ENCODE measurements at places on chromosomes 16 and 17.
A peak's percentile ranks its signal among the peaks of the same experiment; 100 is the strongest.

DNA sequence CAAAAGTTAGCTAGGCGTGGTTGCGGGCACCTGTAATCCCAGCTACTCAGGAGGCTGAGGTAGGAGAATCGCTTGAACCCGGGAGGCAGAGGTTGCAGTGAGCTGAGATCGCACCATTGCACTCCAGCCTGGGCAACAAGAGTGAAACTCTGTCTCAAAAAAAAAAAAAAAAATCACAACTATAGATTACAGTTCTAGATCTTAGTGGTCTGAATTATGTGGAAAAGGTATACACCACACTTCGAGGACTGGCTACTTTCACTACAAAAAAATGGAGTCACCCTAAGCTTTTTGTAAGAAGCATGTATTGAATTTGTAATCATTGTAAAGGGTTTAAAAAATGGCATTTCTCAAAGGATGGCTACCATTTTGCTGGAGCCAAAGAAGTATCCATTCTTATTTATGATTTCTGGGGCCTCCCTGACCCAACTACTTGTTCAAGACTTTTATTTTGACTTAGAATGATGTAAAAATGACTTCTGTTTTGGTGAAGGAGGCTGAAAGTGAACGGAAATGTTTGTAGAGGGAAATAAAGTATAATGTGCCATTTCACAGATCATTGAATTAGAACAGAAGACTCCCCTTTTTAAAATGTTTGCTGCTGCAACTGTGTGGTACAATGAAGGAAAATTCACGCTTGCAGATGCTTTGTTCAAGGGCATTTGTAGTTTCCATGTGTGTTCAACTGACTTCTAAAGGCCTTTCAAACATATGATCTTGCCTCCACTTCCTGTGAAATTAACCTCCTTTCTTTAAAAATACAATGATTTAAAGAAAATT lies 37.1 kb upstream of the NOL11 start:
- DNase-seq = no peak

DNA sequence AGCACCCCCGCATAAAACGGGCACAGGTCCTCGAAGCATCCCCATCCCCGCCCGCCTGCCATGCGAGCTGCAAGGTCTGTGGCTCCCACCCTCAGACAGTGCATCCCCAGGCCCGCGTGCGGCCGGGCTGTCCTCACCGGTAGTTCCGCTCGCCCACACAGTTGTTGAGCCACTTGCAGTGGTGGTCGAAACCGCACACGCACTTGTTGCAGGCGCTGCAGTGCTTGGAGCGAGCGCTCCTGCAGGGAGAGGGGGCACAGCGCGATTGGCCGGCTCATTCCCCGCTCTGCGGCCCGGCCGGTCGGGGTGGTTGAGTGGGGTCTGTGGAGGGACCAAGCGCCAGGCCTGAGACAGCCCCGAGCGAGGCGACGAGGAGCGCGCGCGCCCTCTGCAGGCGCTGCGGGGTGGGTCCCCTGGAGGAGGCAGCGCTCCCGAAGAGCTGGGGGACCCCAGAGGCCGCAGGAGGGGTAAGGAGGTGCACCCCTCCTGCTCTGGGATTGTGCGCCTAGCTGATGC lies 6.0 kb upstream of the TPPP3 start:
- peak; percentile 54 for DNase-seq

- DNase-seq = no peak
These were observed 86.5 kb downstream of the LYRM1 start for GRCh38 chr16:20987049-20987448.

DNA sequence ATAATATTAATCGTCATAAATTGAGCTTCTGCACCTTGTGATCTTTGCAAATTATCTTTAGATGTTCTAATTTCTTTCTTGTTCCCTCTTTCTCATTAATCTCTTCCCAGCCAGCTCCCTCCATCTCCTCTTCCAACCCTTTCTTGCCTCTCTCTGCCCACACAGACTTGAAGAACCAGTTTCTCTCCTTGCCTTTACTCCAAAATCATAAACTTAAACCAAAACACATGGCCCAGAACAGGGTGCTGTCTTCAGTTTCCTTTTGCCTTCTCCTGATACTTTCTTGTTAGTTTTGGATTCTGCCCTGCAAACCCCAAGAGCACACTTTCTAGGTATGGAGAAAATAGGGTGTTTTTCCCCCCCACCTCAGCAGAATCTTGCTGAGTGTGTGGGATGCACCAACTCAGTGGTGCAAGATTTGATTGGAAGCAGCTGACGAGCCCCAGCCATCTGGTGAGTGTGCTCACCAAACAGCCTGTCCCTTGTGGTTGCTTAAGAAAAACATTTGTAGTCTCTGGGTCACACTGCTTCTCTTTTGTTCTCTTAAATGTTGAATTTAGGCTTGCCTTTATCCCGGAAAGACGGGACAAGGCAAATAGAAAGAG lies 175.8 kb upstream of the MAF start:
- DNase-seq = no peak

DNA sequence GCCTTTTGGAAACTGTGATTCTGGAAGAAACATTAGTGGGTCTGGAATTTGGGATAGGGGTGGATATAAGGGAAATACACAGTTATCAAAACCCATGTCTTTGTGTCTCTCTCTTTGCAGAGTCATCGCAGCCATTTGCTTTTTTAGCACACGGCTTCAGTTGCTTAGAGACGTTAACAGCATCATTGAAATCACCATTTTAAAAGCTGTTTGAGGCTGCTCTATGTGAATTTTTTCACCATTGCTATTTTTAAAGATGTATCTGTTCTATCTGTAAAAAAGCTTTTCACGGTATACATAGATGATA lies 47.3 kb downstream of the OMG start:
- DNase-seq = no peak

DNA sequence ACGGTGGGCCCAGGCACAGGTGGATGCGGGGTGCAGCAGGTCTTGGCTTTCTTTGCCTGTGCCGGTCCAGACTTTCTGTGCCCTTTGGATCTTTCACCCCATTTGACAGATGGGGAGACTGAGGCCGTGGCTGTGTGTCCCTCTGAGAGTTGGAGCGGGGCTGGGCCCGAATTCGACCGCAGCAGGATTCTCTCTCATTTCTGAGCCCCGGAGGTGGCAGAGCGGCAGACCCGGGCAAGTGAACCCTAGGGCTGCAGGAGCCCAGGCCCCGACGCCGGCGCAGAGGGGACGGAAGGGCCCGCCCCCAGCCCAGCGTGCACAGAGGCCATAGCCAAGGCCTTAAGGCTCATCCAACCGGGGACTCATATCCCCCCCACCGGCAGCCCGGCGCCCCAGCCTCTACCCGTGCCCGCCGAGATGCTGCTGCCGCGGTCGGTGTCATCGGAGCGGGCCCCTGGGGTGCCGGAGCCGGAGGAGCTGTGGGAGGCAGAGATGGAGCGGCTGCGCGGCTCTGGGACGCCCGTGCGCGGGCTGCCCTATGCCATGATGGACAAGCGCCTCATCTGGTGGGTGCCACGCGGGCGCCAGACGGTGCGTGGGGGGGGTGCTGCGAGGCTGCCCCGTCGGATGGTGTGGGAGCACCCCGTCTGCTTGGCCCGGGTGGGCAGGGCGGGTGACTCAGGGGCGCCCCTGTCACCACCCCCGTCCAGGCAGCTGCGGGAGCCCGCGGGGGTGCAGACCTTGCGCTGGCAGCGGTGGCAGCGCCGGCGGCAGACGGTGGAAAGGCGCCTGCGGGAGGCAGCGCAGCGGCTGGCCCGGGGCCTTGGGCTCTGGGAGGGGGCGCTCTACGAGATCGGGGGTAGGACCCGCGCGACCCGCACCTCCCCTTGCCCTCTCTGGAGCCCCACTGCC lies 857 bp downstream of the TMC8 start:
- DNase-seq = no peak

GRCh38 chr16:80457871-80458270 lies 82.9 kb upstream of the DYNLRB2 start:
- DNase-seq = no peak

- no peak for DNase-seq
These were observed 33.0 kb downstream of the STAT3 start for GRCh38 chr17:42354956-42355843.

DNA sequence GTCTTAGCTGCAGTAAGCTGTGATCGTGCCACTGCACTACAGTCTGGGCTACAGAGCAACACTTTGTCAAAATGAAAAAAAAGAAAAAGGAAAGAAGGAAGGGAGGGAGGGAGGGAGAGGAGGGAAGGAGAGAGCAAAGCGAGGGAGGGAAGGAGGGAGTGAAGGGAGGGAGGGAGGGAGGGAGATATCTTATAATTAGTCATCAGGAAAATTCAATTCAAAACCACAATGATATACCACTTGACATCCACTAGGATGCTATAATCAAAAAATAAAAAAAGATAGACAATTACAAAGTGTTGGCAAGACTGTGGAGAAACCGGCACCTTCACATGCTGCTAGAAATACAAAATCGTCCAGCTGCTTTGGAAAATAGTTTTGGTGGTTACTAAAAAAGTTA lies 93.8 kb downstream of the CDC27 start:
- no peak for DNase-seq

DNA sequence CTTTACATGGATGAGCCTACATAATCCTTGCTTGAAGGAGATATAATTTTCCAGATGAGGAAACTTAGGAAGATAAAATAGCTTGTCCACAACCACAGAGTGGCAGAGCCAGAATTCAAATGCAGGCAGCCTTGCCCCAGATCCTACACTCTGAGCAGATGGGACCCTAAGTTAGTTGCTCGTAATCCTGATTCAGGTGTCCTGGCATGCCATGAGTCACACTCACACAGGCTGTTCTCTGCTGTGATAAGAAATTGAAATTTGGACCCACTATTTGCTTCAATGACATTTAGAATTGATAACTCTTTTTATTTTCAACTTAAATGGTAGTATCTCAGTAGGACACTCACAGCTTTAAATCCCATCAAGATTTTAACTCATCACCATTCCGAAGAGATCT lies 150.7 kb upstream of the CACNG5 start:
- no peak for DNase-seq

DNA sequence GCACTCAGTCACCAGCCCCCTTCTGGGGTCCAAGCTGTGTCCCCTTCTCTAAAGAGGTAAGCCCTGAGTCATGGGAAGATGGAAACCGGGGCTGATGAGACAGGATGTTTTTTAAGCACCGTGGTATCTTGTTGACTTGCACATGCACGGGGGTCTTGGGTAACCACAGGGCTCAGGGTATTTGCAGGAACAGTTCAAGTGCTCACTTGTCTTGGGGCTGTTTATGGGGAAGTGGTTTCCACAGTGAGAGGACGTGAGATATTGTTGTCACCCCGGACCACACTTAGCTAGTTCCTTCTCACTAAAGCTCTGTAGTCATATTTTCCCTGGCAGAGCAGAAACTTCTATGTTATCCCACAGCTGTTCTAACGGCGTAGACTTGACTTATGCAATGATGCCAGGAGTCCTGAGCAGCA lies 7.7 kb downstream of the CCL3L1 start:
- no peak for DNase-seq

- no peak for DNase-seq
These were observed 28.0 kb downstream of the CRISPLD2 start for GRCh38 chr16:84847564-84848355.

DNA sequence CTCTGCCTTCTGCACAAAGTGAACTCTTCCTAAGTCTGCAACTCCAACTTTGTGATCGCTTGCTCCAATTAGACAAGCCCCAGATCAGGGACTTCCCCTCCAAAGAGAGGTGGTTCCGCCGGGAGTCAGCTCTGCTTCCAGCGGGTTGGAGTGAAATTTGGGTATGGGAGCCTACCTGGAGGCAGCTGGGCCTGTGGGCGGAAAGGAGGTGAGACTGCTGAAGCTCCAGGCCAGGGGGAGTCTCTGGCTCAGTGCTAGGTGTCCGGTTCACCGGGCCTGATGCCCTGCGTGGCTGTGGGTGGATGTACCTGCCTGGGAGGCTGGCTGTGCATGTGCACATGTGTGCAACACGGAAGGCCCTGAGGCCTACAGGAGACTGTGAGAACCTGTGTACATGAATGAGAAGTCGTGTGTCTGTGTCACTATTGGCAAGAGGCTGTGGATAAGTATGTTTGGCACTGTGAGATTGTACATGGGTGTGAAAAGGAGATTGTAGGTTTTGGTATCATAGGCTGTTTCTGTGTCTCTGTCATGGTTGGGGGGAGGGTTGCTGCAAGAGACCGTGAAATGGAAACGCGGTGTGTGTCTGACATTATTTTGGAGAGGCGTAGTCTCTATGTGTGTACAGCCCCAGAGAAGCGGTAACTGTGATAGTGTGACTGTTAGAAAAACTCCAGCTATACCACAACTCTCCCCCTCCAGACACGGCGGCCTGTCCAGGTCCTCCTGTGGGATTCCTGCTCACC lies 4.2 kb downstream of the LHX1 start:
- no peak for DNase-seq

- DNase-seq = no peak
These were observed 1.6 kb downstream of the NDUFB10 start for GRCh38 chr16:1960665-1961630.

GRCh38 chr16:2196162-2196980 lies at the start of gene CASKIN1:
Gene CASKIN1 (minus strand): TSS chr16:2196605. CDS start chr16:2196432, 173 bp downstream.
- DNase-seq = no peak

DNA sequence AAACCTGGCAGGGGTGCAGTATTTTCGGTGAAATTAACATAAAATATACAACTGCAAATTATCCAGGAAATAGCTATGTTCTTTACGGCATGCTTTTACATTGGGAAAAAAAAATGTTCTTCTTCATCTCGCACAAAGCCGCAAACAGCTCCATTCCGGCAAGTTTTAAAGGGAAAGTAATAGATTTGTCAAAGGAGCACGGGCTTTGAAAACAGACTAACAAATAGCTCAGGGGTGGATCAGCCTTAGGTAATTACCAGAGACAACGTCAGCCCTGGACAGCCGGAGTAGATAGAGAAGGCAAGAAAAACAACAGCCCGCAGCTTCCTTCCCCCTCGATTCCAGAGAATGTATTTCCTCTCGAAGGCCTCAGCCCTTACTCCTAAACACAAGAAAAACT lies 222.5 kb downstream of the C16orf78 start:
- no peak for DNase-seq

DNA sequence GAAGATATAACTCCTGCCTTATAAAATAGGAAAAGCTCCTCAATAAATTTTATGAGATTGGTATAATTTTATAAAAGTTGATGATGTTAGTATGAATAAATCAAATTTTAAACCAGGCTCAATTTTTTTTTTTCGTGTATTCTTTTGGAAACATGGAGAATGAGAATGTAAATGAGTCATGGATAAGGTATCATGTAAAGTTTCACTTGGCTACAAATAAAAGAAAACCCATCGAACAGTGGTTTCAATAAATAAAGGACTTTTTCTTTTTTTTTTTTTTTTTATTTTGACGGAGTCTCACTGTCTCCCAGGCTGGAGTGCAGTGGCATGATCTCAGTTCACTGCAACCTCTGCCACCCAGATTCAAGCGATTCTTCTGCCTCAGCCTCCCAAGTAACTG lies 67.3 kb downstream of the PHKB start:
- no peak for DNase-seq

DNA sequence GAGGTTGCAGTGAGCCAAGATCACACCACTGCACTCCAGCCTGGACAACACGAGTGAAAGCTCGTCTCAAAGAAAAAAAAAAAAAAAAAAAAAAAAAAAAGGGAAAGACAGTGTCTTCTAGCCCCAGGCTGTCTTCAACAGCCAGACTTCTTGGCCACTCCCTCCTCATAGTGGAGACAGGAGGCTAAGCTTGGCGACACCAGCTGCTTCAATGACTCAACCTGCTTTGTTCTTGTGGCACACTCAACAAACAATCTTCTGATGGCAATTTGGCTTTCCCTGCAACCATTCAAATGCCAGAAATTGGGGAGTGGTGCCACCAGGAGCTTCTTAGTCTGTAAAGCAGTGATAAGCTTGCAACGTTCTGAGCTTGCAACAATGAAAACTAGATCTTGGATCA lies 290.4 kb upstream of the DYNLRB2 start:
- DNase-seq = no peak

GRCh38 chr17:70622368-70623260 lies 453.3 kb downstream of the KCNJ2 start:
- no peak for DNase-seq

GRCh38 chr17:49814781-49815529 lies 26.5 kb downstream of the KAT7 start:
- DNase-seq = no peak

Measured in activated CD8-positive, alpha-beta memory T cell treated with anti-CD3 and anti-CD28 coated beads for 48 hours (primary cell).